ELR (cell line): ENCODE measurements at places on chromosomes 1 and 21.
A peak's percentile ranks its signal among the peaks of the same experiment; 100 is the strongest.

- DNase-seq = peak; percentile 80
Observed at GRCh38 chr1:206684478-206685333, at the start of gene MAPKAPK2. Gene MAPKAPK2, plus strand, starts transcription at chr1:206684905. Its CDS starts 325 bp downstream, at chr1:206685230.

GRCh38 chr21:36092681-36093080 lies 22.9 kb downstream of the CBR1 start:
- peak; percentile 20 for DNase-seq

- no peak for DNase-seq
Observed at GRCh38 chr1:243378669-243379068, 122.8 kb downstream of the SDCCAG8 start.

DNA sequence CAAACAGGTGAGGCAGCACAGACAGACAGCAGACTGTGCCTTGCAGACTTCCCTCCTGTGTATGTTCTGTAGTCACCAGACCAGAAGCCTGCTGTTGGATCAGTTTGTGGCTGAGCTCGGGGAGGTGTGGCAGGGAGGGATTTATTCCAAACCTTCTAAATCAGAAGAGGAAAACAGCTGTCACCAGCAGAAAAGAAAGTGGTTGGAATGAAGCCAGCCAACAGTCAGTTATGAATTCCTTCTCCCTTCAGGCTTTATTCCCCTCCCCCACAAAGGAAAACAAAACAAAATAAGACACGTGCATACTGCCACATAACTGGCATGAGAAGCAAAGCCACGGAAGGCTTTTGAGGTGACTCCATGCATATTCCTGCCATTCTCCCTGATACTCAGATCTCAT lies 19.0 kb upstream of the PIGV start:
- peak; percentile 73 for DNase-seq

- DNase-seq = no peak
Observed at GRCh38 chr21:15333951-15334350, 269.2 kb upstream of the NRIP1 start.

DNA sequence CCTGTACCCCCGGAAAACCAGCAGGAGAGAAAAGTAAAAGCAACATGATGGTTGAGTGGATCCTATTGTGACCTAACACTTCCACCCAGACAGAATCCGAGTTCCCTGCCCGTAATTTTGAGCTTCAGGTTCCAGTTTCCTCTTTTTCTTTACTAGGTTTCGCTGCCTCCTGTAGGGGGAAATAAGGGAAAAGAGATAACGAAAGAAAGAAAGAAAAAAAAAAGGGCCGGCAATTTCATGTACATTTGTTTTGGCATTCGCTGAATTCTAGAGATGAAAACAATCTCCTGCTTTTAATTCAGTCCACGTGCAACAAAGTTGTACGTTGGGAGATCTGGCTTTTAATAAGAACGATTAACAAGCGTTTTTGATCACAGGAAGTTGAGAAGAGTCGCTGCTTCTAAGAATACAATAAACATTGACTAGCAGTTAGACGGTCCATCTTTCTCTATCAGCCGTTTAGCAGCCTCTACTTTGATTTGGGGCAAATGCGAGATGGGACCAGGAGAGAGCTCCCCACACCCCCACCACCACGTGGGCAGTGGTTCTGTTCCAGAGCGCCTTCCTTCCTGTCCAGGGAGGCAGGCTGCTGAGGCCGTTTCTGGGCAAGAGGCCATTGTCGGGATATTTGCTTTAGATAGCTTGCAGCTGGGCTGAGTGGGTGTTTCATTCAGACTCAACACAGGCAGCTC lies 155.9 kb upstream of the RUNX1 start:
- peak; percentile 76 for DNase-seq

GRCh38 chr21:42721341-42721824 lies 68.0 kb downstream of the PDE9A start:
- peak; percentile 7 for DNase-seq

- no peak for DNase-seq
Observed at GRCh38 chr1:228996281-228996680, 261.0 kb downstream of the RHOU start.

DNA sequence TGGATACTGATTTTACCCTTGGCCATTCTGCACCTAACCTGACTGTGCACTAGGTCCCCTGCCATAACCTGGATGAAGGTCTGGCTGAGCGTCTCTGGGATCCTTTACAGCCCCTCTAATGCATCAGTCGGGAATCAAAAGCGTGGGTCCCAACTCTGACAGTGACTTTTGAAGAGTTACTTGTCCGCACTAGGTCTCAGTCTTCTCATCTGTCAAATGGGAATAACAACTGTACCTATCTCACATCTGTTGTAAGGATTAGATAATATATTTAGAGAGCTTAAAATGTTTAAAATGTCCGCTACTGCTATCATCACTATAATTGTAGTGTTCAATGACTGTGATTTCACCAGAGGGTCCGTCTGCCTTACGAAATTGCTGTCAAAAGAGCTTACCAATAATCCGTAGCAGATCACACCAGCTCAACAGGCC lies 746 bp downstream of the TADA1 start:
- DNase-seq = no peak

DNA sequence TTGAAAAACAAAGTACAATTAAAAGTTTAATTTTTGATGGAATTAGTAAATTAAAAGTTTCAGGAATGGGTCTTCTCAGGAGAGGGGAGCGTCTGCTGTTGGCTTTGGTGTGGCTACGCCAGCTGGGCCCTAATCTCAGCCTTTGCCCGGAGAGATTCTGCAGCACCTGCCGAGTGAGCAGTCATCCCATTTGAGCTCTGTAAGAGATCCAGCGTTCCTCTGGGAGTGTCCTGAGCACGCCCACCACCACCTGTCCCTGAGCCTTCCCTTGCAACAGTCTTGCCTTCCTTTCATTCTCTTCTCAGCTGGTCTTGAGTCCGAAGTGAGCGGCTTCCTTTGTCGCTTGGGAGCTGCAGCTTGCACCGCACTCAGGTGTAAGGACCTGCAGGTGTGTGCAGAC lies 263.1 kb downstream of the CAMTA1 start:
- no peak for DNase-seq

DNA sequence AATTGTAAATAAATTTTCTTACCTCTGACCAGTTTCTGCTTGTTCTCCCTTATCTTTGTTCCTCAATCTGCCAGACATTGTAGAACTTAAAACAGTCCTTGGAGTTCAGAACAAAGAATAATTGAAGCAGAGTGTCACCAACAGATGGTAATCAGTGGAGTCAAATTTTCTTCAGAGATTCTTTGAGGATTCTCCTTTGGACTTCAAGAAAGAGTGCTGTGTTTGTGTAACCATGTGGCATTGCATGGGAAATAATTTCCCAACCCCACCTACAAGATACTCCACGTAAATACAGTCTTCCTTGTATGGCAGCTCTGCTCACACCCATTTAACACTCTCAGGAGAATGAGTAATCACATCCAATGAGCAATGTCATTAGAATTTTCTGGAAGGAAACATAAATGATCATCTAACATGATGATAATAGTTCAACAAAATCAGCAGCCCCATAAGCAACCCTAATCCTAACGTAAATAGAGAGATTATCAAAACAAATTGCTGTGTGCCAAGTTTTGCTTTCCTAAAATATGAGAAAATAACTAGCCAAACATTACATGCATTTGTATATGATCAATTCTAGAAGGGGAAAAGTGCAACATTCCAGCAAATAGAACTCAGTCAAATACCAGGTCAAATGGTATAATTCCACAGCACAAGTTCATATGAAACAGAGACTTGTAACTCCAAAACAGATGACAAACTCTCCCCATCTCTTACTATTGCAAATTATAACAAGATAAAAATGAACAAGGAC lies 6.9 kb upstream of the DENND1B start:
- DNase-seq = peak; percentile 83

DNA sequence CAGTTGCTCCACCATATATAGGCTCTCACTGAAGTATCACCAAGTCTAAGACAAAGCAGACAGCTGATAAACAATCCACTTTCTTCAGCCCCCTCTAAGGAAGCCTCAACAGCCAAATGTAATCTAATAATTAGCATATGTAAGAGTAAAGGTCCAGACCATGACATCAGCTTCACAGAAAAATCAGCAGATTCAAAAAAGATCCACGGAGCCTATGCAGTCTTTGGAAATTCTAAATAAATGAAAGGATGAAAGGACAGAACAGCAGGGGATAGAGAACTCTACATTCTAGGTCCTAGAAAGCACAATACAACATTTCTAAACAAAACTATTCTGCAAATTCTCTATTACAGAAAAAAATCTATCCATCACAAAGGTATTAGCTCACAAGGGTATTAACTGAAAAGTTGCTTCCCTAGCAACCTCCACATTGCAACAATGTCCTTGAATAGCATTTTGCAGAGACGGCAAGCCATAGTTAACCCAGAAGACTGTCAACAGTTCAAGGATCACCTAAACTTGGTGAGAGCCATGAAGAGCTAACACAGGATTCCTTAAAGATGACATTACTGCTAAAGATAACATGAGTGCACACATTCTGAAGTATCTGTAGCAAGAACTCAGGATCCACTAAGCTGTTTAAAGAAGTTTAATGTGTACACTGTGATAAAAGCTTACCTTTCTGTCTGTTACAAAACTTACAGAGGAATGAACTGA lies 74.3 kb downstream of the SIPA1L2 start:
- DNase-seq = no peak

- peak; percentile 43 for DNase-seq
Observed at GRCh38 chr1:208475449-208475848, 231.3 kb upstream of the PLXNA2 start.
